ENCODE measurements at places on chromosomes 1 and 21.

DNA sequence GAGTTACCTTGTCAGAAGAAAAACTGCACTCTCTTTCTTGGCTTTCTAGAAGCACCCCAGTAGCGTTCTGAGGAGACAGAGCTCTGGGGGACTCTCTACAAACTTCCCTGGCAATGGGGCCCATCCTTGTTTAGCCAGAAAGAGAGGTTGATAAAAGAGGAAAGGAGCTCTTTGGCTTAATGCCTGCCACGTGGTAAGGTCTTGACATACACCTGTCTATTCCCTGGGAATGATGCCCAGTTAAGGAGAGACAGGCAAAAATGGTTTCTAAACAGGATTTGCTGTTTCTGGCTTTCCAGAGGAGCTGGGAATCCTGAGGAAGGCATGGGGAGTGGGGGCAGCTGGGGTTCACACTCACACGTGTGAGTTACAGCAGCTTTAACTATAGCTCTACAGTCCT lies 30.2 kb upstream of the IL20 start:
- no peak for DNase-seq

DNA sequence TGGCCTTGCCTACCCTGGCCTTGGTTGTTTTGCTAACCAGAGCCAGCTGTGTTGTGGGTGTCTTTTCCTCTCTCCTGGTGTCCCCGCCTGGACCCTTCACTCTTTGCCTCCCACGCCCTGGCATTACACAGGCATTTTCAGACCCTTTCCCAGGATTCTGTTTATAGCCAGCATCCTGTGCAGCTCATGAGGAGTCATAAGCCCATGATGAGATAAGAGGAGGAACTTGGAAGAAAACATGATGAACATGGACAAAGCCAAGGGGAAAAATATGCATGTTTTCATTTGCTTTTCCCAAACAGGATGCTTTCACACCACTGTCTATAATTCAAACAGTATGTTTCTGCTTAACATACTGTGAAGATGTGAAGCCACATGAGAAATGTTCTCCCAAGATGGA lies 18.7 kb upstream of the WARS2 start:
- no peak for DNase-seq

DNA sequence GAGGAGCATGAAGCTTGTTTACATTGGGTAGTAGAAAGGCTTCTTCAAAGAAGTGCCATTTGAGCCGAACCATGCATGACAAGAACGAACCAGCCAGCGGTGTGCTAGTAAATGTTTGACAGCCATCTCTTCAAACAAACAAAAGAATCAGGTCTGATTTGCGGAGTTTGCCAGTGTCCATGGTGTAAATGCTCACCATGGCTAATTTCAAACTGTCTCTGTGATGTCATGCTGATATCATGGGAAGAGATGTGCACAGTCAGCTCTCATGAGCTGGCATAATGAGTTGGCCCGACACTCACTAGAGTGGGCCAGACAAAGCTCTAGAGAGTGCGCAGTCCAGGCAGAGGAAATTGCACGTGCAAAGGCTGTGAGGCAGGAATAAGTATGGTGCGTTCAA lies 101.1 kb downstream of the KAZN start:
- DNase-seq: no peak

GRCh38 chr21:29217818-29218291 lies 80.9 kb upstream of the BACH1 start:
- DNase-seq: peak; percentile 27

DNA sequence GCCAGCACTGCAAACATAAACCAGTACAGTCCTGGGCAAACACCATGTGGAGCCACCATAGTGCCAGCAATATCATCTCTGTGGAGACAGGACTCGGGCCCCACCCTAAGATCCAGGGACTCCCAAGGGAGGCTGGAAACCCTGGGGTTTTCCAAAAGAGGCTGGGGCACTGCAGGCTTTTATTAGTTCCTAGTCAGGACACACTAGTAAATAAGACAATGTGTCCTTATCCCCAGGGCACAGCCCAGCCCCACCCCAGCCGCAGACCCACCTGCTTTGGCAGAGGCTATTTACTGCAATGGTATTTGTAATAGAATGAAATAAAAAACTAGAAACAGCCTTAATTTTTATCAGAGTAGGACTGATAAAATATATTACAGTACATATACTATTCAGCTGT lies 486 bp upstream of the GJB3 start:
- DNase-seq: no peak

- no peak for DNase-seq
These were observed 687.0 kb upstream of the ADGRL2 start for GRCh38 chr1:81113688-81114087.

GRCh38 chr1:186014370-186015037 lies 280.3 kb downstream of the HMCN1 start:
- DNase-seq: no peak

GRCh38 chr1:230067871-230068620 lies 1.0 kb downstream of the GALNT2 start:
- peak; percentile 63 for DNase-seq

DNA sequence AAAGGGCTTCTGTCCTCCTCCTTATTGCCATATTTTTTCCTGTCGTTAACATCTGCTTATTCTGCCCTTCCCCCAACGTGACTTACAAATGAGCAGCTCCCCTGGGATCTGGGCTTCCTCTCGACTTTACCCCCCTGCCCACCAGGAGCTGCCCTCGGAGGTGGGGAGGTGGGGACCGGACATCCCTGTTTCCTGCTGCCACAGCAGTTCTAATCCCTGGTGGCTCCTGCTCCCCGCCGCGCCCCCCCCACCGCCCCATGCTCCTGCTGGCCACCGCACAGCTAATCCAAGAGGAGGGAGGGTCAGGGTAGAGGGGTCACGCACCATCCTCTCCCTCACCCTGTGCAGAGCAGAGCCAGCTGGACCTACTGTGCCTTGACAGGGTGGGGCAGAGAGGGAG lies 4.4 kb upstream of the SLC27A3 start:
- DNase-seq: no peak

- DNase-seq: no peak
These were observed 75.3 kb downstream of the ZNF648 start for GRCh38 chr1:181985936-181986906.

DNA sequence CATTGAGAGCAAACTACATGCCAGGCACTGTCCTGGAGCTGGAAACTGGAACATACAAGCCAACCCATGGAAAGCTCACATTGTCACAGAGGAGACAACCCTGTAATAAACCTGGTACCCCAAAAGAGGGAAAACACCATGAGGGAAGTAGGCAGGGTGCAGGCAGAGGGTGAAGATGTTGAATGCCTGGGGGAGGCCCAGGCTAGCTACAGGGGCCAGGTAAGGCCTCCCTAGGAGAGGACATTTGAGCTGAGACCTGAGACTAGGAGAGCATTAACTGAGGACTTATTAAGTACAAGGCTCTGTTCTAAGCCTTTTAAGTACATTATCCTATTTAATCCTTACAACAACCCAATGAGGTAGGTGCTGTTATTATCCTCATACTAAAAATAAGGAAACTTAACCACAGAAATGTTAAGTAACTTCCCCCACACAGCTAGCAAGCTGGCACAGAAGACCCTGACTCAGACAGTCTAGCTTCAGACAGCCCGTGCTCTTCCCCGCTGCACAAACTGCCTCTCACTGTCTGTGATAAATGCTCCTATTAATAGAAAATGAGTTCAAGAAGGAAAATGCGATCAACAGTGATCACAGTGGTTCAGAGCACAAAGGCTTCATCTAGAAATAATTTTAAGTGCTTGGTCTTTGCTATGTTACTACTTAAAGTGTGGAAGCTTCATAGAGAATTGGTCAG lies 41.8 kb downstream of the ZNF281 start:
- DNase-seq: no peak

Data from NCI-H1417 (cell line).